ENCODE measurements at places on chromosomes 1 and 21.

GRCh38 chr1:198108636-198109370 lies 48.0 kb upstream of the NEK7 start:
- no peak for ATAC-seq

- no peak for ATAC-seq
Observed at GRCh38 chr1:98888869-98889268, 115.8 kb downstream of the PLPPR5 start.

DNA sequence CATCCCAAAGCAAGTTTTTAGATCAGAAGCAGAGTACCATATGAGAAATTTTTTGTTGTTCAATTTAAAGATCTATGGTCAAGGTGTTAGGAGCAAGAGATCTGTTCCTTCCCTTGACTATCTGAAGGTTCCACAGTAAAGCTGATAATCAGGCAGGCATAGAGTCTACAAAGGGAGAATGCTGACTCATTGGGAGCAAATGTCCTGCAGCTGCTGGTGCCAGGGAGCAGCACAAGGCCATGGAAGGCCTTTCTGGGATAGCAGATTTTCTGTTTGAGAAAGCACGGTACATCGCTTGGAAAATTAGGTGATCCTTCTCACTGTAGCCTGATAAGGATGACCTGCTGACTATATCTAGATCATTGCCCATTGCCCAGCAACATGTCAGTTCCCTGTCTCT lies 210.1 kb upstream of the C1orf87 start:
- no peak for ATAC-seq

GRCh38 chr1:69510026-69510425 lies 57.7 kb upstream of the LRRC7 start:
- no peak for ATAC-seq

DNA sequence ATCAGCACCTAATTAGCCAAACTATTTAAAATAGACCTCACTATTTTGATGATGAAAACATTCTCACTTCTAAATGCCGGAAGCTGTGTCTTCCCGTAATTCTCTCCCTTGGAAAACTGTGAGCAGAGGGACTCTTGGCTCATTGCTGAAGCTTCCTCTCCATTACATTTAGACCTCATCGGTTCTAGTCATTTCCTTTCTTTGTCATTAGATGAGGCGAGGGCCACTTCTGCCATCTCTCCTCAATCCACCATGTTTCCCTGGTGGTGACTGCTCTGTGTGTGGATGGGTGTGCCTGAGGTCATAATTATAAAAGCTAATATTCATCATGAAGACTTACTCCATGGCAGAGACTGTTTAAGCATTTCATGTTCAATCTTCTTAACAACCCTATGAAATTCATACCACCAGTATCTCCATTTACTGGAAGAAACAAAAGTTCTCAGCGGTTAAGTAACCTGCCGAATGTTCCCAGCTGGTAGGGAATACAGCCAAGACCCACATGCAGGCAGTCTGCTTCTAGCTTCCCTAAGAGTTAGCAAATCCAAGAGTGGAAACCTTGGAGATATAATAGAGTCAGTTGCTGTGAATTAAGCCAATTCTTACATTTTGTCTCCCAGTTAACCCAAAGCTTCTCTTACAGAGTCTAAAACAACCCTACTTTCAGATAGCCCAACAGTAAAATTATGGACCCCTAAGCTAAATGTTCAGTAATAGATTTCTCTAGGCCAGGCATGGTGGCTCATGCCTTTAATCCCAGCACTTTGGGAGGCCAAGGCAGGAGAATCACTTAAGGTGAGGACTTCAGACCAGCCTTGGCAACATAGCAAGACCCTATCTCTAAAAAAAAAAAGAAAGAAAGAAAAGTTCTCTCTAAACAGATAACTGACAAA lies 156.2 kb downstream of the ZBTB18 start:
- no peak for ATAC-seq

GRCh38 chr1:198185146-198185545 lies 28.3 kb downstream of the NEK7 start:
- no peak for ATAC-seq

GRCh38 chr1:160226623-160227022 lies 21.4 kb downstream of the PEA15 start:
- ATAC-seq = no peak

DNA sequence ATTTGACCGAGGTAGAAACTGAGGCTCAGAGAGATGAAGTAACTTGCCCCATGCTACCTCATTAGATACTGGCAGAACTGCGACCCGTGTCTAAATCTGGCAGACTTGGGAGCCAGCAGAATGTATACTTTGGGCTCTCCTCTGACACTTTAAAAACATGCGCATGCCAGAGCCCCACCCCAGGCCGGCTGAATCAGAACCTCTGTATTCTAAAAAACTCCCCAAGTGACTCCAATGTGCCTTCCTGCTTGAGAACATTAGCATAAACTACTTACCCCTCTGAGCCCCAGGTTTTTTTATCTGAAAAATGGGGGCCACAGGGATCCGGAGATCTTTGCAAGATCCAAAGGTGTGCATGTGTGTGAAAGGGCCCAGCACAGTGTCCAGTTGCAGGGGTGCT lies 344.7 kb upstream of the USP24 start:
- no peak for ATAC-seq

DNA sequence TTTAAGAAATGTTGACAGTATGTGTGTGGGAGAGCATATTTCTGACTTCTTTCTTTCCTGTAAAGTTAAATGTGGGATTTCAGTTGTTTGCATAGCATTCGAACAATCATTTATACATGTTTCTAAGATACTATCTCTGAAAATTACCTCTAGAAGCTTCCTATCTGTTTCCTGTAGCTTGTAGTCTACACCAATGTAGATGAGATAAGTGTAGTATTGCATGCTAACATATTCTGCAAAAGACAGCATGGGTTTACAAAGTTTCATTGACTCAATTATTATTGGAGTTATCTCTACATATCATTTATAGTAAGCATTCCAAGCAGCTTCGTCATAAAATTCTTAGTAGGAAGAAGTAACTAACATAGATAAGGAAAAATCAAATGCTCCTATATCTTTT lies 98.9 kb upstream of the DPYD start:
- ATAC-seq = no peak

DNA sequence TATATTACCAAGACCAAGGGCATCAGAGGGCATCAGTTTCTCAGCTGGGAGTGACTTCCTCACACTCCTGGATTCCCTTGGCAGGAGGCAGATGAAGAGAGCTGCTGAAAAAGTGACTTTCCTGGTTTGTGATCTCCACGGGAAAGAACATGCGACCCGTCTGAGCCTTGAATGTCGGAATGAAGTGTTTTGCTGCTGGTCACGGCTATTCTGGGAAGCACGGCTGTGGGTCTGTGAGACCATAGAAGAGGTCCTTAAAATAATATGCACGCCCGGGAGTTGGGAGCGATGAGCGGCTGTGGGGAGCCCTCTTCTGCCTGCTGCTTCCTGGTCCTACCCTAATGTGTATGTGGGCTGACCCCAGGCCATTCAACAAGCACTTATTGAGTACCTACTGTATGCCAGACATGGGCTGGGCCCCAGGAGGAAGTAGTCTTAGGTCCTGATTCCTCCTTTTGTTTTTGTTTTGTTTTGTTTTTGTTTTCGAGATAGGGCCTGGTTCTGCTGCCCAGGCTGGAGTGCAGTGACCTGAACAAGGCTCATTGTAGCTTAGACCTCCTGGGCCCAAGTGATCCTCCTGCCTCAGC lies 13.2 kb upstream of the UMODL1 start:
- no peak for ATAC-seq

DNA sequence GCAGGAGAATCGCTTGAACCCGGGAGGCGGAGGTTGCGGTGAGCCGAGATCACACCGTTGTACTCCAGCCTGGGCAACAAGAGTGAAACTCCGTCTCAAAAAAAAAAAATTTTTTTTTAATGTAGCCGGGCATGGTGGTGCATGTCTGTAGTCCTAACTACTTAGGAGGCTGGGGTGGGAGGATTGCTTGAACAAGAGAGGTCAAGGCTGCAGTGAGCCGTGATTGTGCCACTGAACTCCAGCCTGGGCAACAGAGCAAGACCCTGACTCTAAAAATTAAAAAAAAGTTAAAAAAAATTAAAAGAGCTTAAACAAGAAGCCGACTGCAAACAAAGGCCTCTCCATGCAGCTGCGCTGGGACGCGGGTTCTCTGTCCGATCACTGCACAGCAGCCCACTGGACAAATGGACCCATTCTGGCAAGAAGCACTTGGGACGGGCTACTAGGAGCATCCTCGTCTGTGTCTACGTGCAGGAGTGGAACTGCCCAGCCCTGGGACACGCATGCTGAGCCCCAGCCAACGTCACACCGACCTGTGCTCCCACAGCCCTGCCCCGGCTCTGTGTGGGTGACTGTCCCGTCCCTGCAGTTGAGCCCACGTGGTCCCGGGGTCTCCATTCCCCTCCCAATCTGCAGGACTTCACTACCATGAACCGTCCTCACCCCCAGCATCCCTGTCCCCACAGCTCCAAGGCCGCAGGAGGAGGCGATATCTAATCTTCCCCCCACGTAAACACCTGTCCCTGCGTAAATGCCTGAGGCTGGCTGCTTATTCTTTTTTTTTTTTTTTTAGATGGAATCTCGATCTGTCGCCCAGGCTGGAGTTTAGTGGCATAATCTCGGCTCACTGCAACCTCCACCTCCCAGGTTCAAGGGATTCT lies 12.3 kb downstream of the SLC35E2B start:
- ATAC-seq = no peak

GRCh38 chr1:180912211-180912800 lies 391 bp upstream of the KIAA1614 start:
- ATAC-seq = peak; percentile 3

DNA sequence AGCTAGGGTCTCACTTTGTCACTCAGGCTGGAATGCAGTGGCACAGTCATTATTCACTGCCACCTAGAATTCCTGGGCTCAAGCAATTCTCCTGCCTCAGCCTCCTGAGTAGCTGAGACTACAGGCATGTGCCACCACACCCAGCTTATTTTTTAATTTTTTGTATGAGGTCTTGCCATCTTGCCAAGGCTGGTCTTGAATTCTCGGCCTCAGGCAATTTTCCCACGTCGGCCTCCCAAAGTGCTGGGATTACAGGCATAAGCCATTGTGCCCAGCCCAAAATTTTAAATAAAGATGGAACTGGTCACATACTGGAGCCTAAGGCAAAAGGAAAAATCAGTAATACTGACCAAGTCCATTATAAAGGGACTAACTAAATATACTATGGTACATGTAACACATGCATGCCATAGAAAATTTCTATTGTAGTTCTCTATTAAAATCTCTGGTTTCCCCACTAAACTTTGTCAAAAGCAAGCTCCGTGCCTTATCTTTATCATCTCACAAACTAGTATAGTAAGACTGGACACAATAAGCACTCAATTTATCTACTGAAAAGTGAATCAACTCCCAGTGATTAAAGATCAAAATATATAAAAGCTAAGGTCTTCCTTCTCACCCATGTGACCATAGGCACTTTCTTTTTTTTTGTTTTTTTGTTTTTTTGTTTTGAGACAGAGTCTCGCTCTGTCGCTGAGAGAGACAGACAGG lies 61.6 kb downstream of the HSF2BP start:
- ATAC-seq = no peak

DNA sequence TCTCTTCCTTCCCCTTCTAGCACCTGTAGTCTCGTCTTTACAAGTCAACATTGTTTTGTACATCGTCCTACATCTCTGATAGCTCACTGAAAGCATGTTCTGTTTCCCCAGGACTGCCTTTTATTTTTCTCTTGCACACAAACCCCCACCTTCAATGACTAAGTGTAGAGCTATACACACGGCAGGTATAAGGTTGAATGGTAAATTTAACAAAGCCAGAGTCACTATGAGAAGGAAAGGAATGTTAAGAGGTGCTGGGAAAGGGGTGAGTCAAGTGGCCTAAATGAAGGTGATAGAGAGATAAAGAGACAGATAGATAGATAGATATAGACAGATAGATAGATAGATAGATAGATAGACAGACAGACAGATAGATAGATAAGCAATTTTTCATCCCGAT lies 134.3 kb upstream of the ATP1B1 start:
- no peak for ATAC-seq

DNA sequence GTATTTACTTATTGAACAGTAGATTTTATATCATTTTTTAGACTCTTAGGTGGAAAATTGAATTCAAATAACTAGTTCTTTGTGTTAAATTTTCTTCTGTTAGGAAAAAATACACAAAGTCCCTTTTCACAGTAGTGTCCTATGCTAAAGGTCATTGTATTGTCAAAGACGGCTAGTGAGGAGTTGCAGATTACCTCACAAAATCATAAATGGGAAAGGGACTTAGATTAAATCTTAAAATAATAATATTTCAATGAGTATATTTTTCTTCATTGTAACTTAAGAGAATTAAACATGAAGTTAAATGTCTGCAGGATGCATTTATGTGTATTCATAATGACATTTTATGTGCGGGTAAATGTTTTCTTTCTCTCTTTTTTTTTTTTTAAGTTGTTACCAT lies 32.7 kb downstream of the LYPLAL1 start:
- no peak for ATAC-seq

DNA sequence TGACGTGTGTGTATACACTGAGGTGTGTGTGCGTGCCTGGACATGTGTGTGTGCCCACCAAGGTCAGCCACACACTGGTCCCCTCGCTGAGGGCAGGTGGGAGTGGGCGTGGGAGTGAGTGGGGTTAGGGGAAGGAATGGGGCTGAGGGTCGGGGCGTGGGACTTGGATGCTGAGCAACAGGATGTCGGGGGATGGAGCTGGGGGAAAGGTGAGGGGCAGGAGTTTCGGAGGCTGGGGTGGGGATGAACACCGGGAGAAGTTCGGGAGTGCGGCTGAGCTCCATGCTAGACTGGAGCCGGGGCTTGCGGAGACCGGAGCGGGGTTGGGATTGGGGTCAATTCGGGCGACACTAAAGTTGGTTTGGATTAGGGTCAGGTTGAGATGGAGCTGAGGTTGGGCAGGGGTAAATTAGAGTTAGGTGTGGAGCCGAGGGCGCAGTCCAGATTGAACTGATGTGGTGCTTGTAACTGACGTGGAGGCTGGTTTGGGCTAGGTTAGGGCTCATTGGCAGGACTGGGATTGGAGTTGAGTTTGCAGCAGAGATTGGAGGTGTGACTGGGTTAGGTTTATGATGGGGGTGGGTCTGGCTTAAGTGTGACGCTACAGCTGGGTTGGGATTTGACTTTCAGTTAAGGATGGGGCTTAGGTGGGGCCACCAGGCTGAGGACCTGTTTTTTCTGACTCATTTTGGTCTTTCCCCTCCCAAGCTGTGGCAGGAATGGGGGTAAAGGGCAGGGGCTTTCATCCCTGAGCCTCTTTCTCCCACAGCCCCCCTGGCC lies 3.3 kb upstream of the GUCA2A start:
- no peak for ATAC-seq

- ATAC-seq = no peak
Observed at GRCh38 chr1:25257196-25257595, 9.9 kb upstream of the RSRP1 start.

- ATAC-seq = peak; percentile 45
Observed at GRCh38 chr1:116785006-116785405, 30.8 kb downstream of the CD2 start.

GRCh38 chr1:24713176-24713575 lies 32.1 kb upstream of the CLIC4 start:
- ATAC-seq = no peak

- ATAC-seq = no peak
Observed at GRCh38 chr1:9166289-9167235, 37.7 kb upstream of the GPR157 start.

GRCh38 chr1:30697571-30698376 lies 25.6 kb downstream of the MATN1 start:
- ATAC-seq = peak; percentile 50

All from stimulated activated memory B cell treated with anti-CD40 and anti-IgM and Interleukin-4, amounts not matched to agents 10 μg/mL and 1 μg/mL and 100 μg/mL, for 72 hours (primary cell).